ENCODE measurements at places on chromosomes 5 and 9.

GRCh38 chr9:136255166-136255538 is 9.5 kb upstream of the QSOX2 start:
- DNase-seq, result no peak

GRCh38 chr5:118919016-118919415 is 69.3 kb downstream of the DTWD2 start:
- DNase-seq, result no peak

- DNase-seq, result no peak
Measured at GRCh38 chr9:124020520-124021384, 9.2 kb downstream of the LHX2 start.

- DNase-seq, result no peak
Measured at GRCh38 chr9:87441251-87441650, 56.4 kb upstream of the DAPK1 start.

DNA sequence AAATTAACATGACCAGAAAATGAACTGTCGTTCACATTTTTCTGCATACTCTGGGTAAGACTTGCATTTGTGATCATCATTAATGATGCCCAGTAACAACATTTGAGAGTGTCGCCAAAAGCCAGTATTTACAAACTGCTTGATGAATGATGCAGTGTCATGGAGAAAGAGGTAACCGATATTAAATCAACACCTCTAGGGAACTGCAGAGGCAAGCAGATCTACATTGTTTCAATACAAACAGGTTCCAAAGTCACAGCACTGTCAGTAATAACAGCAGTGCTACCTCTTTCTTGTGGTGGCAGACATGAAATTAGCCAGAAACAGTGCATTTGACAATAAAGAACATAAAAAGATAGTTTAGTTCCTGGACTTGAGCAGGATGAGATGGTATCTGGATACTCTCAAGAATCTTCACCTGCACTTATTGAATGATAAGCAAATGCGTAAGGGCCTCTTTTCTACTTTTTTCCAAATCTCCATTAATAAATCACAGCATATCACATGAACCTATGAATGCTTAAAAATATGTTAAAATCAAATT is 456.6 kb downstream of the ARHGEF28 start:
- DNase-seq, result no peak

DNA sequence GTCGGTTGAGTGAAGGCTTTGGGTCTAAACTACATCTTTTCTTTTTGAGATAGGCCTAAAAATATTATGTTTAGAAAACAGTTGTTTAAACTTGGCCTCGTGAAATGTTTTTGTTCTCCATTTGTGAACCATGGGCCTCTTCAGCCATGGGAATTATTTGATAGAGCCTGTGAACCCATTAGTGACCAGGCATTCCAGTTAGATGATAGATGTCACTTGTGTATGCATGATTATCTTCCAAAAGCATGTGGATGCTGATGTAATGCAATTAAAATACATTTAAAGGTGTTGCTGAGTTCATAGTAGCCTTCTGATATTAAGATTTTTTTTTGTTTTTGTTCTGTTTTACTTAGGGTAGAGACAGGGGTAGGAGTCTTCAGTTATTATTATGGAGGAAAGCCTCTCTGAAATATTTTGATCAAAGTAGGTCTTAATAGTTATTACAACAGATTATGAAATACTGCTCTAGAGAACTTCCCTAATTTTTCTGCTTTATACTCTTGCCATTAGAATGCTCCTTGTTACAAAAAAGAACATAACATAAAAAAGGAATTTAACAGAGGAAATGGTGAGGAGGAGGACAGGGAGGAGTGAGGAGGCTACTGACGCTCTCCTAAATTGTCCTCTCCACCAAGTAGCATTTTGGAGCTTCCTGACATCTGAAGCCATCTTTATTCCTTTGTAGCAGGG is 32.9 kb downstream of the CPEB4 start:
- no peak for DNase-seq

GRCh38 chr5:14204785-14205321 is 61.7 kb downstream of the TRIO start:
- no peak for DNase-seq

GRCh38 chr5:181197326-181197951 is 7.6 kb downstream of the TRIM7 start:
- no peak for DNase-seq

DNA sequence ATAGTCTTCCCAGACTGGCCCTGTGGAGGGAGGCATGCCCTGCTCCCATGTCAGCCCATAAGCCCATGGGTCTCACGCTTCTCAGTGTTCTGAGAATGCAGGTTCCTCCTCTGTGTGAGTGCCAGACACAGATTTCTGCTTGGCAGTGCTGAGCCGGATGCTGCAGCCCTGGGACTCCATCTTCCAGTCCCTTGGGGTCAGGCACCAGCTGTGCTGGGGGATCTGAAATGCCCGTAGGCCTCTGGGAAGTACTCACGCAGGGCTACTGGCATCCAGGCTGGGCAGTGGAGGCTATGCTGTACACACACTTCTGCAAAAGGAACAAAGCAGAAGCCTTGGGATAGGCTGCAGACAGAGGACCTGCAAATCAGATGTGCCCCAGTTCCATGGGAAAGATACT is 1944.6 kb downstream of the EFNA5 start:
- DNase-seq, result no peak

- DNase-seq, result no peak
Measured at GRCh38 chr9:101601904-101602765, 7.4 kb upstream of the PPP3R2 start.

DNA sequence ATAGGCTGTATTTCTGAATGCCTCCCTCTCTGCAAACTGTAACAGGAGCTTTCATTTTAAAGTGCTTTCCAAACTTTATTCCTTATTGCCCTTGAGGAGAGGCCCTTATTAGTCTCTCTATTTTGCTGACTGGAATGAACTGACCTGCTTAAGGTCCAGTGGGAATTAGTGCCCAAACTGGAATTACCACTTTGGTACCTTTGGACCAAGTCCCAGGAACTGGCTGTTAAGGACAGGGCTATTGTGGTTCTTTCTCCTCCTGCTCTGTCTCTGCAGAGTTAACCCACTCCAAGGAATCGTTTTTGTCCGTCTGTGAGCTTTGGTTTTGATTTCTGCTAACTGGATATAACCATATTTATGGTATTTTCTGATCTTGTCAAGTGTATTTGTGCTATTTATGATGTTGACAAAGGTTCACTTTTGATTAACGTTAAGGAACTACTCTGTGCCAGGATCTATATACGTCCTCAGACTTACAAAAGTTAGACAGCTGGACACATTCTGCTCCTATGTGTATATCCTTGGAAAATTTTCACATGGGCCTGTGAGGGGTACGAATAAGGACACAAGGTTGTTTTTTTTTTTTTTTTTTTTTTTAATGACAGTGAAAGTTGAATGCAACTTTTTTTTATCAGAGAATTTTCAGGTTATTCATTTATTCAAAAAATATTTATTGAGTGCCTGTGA is 189.1 kb upstream of the ANKRD55 start:
- no peak for DNase-seq

DNA sequence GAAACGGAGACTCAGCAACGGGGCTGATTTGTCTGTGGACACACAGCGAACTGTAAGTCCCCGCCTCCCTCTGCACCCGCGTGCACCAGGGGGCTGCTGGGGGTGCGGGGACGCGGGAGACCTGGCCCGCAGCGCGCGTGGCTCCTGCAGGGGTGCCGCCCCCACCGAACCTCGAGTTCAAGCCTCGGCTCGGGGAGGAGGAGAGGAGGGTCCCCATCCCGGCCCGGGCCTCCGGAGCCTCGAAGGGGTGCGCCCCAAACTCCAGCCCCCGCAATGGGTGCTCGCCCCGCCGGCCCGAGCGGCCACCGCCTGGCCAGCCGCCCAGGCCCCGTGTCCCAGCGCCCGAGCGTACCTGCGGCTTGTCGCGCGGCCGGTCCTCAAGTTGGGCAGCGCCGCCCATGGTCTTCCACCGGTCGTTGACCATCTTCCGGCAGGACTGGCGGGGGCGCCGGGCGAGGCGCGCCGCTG is 829 bp downstream of the FIBCD1 start:
- no peak for DNase-seq

DNA sequence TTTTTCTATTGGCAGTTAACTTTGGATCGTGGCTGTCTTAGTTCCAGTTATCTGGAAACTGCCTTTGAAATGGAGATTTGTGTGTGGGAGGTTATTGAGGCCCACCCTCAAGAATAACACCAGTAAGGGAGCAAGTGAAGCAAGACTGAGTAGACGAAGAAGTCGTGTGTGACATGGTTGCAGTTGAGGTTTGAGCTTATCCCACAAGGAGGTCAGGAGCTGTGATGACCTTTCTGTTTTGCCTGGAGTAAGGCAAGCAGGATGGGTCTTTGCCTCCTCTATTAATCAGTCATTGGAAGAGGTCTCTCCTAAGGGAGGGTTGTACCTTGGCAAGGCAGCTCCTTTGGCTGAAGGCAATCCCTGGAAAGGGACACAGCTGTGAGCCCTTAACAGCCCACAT is 49.6 kb upstream of the CTXN3 start:
- no peak for DNase-seq

- no peak for DNase-seq
Measured at GRCh38 chr9:122060481-122060880, 32.6 kb downstream of the TTLL11 start.

DNA sequence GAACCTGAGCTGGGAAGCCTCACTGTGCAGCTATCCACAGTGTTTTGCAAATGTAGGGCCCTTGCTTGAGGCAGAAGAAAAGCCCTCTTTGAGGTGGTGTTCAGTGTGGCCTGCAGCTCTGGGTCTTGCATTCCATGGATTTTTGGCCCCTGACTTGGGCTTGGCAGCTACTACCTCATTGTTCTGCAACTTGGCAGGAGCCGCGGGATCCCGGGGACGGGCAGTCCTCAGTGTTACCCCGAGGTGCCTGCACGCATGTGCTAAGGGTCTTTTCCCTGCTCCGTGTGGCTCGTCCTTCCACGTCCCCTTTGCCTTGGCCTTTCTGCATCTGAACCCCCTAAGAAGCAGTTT is 39.8 kb downstream of the NEK6 start:
- no peak for DNase-seq

DNA sequence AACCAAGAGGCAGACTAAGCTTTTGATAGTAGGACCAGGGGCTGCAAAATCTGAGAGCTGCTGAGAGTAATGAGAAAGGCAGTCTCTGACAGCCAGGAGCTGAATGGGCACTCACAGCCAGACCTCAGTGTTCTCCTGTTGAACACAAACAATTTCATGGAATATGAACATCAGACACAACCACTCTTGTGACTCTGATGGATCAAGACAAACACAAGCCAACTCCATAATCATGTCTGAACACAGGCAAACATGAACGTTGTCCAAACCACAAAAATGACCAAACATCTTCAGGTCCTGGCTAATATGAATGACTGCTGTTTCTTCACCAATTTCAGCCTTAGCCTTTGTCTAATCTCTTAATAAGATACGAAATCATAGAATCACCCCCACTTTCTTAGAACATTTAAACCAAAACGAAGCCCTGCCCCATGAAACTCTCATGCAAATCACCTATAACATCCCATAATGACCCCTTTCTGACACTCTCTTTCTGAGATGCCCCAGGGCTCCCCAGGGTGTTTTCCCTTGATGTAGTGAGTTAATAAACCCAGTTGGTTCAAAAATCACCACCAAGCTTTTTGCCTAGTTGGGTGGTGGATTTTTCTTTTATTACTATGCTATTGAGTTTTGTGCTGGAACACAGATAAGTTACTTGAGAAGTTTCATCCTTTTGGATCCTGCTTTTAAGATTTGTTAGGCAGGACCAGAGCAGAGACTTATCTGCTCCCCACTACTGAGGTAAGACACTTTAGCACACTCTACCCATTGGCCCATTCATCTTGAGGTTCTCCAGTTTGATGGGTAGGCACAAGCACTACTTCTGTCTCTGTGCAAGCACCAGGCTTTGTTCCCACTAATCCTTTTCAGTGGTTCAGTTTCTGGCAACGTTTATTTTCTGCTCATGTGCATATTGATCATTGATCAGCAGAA is 5.9 kb upstream of the ERAP2 start:
- DNase-seq, result no peak

DNA sequence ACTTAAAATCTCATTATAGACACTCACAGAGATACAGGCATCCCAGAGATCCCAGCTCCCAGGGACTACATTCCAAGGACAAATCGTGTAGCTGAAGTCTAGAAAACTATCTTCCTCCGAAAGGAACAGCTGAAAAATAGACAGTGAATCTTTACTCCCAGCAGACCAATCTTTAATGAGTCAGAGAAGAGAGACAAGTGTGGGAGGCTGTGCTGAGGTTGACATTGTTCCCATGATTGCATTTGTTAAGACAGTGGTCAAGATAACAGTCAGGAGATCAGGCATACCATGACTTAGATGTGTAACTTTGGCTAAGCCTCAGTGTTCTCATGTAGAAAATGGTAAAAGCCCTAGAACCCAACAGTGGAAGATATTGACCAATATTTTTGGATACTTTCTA is 120.7 kb downstream of the PAPPA start:
- DNase-seq, result no peak

DNA sequence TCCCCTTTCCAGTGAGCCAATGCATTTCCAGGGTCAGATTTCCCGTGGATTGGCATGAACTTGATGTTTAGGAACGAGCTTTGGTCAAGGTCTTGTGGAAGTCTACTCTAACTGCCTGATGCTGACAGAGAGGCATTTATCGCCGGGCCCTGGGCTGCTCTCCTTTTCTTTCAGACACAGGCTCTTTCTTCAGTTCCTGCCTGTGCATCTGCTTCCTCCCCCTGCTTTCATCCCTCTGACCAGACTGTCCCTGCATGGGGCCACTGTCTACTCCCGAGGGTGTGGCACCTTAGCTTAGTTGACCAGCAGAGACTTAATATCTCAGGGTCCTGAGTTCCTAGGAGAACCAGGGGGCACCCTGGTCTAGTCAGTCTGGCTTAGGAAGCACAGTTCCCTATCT is 41.2 kb downstream of the RALGPS1 start:
- no peak for DNase-seq

GRCh38 chr5:79774855-79775237 is 85.2 kb downstream of the CMYA5 start:
- no peak for DNase-seq

DNA sequence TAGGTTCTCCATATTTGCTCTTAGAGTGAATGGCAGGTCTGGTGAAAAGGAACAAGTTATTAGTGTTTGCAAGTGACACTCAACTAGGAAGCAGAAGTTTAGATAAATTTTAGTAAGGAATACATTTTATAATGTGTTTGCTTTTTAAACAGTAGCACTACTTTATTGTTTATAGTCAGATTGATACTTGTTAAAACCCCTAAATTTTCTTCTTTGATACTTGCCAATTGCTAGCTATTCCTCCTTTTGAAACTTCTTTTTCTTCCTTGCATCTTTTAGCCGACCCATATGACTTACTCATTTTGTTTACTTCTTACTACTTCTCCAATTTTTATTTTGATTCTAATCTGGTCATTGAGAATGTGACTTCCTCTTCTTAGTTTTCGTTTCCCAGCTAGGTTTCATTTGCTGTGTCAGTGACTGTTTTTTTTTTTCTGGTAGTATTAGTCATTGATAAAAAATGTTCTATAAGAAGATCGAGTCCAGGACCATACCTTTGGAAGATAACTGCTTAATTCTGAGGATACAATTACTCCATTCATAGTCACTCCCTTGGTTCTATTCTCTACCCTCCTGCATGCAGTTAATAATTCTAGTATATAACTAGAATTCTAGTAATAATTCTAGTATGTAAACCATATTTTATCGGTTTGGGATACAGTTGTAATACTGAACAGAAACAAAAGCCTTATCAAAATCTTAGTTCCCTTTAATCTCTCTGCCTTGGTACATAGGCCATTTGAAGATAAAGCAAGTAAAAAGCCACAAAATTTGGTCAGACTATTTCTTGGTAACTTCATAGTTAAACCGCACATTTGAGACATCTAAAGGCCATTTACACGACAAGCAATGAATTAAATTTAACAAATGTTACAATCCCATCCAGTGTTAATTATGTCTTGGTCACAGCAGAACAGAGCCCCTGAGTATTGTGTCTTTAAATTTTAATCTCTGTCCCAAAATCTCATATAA is 2.8 kb upstream of the RICTOR start:
- no peak for DNase-seq

All from stimulated activated CD4-positive, alpha-beta T cell treated with anti-CD3 and anti-CD28 coated beads, Interleukin-1b, Interleukin-23, amount 100 ng/mL, for 1 hour (primary cell).